ENCODE measurements at places on chromosomes 1 and 21. TPM values are rescaled to one million over a fixed set of nuclear protein-coding genes. Genes with fewer than 3 reads are reported as not detected.

Gene LAMB3
- total RNA-seq, result 1.5 TPM

Gene TTLL7
- 48.1 TPM for total RNA-seq

DNA sequence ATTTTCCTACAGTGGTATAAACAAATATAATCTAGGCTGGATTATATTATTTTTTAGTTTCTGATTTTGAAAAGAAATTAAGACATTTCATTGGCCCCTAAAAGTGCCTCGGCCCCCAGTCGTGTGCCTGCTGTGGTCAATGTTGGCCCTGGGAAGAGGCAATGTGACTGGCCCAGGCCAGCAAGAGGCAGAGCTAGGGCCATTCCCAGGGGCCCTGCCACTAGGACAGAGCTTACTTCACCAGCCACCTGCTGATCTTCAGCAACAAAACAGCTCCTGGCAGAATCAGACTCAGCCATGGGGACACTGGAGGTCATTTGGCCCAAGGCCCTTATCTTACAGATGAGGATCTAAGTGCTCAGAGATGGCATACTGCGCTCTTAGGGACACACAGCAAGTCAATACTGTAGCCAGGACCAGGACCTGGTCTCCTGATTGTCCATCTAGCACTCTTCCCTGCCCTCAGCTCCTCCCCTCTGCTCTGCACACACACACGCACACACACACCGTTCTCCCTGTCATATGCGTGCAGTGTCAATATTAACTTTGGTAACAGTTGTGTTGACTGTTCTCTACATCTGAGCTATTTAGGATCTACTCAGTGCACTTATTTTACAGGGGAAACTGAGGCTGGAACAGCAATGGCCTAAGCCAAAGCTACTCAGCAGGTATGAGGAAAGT lies 16.6 kb upstream of the KLHDC7A start:
- DNase-seq, result peak; percentile 22

DNA sequence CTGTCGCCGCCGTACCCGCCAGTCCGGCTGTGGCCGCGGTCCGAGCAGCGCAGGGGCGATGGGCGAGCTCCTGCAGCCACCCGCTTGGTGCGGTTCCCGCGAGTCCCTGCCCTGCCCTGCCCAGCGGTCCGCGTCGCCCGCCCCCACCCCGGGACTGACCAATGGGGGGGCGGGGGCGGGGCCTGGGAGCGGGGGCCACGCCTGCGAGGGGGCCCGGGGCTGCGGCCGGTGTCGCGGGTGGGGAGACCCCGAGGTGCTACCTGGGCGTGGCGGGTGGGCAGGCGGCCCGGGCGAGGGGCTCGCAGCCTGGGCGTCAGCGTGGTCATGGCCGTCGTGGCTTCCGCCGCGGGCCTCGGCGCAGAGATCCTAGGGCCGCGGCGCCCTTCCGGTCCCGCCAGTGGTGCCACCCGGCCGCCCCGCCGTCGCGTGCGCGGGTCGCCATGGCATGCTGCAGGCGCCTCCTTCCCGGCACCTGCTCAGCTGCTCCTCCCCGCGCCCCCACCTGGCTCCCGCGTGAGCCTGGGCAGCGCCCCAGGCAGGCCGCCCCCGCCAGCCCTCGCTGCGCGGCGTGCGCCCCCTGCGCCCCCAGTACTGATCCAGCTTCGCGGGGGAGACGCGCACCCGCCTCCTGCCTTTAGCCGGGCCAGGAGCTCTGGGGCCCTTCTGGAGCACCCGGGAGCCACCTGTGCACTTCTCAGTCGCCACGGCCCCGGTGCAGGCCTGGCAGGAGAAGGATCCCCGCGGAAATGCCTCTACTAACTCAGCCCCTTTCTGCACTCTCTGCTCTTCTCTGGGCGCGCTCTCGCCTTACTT lies at the start of gene BMP8B:
TSS of gene BMP8B (minus strand) at position 108 of the 813 bp plus-strand sequence. CDS start 380 bp downstream, outside the sequence.
- peak; percentile 90 for DNase-seq

GRCh38 chr1:226589008-226589733 lies 40.6 kb downstream of the STUM start:
- DNase-seq, result no peak

DNA sequence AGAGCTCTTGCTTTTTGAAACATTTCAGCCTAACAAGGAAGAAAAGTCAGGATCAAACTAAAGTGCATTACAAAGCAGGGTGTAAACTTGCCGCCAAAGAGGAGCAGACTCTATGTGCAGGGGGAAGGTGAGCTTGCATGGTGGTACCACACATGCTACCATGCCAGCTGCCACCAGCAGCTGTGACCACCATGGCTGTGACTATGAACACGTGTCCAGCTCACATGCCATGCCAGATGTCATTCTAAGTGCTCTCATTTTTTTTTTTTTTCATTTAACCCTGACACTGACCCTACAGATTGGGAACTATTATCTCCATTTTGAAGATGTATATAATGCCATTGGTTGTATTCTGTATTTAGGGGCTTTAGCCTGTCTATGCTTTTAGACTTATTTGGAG lies 79.0 kb downstream of the PCP4 start:
- no peak for DNase-seq

DNA sequence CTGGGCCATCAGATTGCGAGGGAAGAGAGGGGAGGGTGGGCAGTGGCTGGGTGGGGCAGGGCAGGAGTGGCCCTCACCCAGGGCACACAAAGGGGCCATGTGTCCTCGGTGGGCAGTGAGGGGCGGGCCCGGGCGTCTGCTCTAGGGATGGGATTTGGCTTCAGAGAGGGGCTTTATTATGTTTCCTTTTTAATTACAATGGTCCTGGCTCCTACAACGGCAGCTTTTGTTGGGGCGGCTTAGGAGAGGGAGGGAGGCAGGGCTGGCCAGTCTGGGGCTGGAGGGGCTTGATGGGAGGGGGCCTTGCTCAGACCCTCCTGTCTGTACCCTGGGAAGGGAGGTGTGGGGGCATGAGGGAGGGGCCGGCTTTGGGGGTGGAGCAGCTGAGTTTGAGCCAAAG lies 102.8 kb upstream of the WNT4 start:
- DNase-seq, result no peak

GRCh38 chr1:38746402-38746935 lies 113.1 kb downstream of the RRAGC start:
- no peak for DNase-seq

DNA sequence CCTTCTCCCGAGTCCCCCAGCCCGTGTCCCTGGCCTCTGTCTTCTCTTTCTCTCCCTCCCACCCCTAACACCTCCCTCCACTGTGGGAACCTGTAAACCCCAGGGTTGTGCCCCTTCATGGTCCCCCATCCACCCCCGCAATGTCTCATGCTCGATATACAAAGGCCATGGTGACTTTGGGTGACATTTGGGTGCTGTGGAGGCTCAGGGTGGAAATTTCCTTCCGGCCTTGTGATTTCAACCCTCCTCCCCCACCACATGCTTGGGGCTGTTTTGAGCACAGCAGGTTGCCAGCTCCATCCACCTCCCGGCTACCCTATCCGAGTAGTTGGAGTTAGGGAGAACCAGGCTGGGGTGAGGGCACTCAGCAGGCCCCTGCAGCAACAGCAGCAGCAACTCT lies 25.7 kb upstream of the VPS13D start:
- no peak for DNase-seq

GRCh38 chr1:28170001-28170596 lies 6.4 kb downstream of the PTAFR start:
- DNase-seq, result no peak

GRCh38 chr1:184940694-184941409 lies 33.5 kb downstream of the NIBAN1 start:
- DNase-seq, result no peak

GRCh38 chr21:45818904-45819285 lies 162.7 kb upstream of the COL6A1 start:
- DNase-seq, result no peak

GRCh38 chr1:64950284-64950809 lies 16.0 kb downstream of the JAK1 start:
- no peak for DNase-seq

DNA sequence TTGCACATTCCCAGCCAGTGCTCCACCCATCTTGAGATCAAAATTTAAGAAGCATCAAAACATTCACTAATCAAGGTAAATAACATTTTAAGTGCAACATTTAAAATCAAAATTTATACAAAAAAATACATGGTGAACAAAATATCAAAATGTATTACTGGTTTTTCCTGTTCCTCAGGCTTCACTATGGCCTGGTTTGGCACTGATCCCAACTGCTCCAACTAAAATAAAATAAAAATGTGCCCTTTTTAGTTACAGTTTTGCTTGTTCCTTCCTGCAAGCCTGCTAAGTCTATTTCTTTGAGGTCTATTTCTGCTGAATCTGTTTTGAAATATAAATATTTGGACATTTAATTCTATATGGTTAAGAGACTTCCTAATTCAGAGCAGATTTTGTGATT lies 54.9 kb downstream of the ADAMTS1 start:
- no peak for DNase-seq

Data from posterior vena cava (tissue), 2 donors.